T-helper 17 cell (primary cell): ENCODE measurements at places on chromosomes 5 and 9. TPM values are rescaled to one million over a fixed set of nuclear protein-coding genes. Genes with fewer than 3 reads are reported as not detected.

PPP3R2 gene
- total RNA-seq = not detected

PCDHB11 gene
- total RNA-seq = not detected

RALGPS1 gene
- 12.6 TPM for total RNA-seq

SLF1 gene
- 8.2 TPM for total RNA-seq

POLR3G gene
- 0.77 TPM for total RNA-seq

GDNF gene
- not detected for total RNA-seq

SLC4A9 gene
- not detected for total RNA-seq

ACOT12 gene
- not detected for total RNA-seq

GPR151 gene
- not detected for total RNA-seq

CNOT6 gene
- total RNA-seq = 19.0 TPM

GRCh38 chr9:134557331-134557730 is 84.3 kb upstream of the COL5A1 start:
- no peak for DNase-seq

DNA sequence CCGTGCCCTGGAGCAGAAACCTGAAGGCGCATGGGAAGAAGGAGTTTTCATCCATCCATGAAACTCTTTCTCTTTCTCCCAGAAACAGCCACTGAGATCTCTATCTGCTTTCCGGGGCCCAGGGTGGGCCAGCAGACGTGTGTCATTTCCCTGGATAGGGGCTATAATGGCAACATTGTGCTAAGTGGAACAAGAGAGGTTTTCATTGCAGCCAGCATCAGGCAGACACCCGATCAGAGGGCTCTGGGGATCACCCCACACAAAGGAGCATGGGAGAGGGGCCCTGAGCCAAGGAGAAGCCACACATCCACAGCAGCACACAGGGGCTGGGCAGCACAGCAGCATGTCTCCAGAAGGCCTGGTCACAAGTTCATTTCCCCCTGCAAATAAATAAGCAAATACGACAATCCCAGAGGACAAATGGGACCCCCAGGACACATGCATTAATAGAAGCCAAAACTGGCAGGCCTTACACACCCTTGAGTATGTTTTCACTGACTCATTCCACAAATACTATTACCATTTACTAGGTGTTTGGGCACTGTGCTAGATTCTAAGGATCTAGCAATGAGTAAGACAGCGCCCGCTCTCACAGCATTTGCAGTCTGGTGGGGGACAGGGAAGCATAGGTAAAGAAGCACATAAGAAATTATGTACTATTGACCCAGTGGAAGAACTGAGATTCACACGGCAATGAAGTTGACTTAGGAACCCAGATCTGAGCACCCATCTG is 4.3 kb upstream of the AFAP1L1 start:
- DNase-seq = no peak

DNA sequence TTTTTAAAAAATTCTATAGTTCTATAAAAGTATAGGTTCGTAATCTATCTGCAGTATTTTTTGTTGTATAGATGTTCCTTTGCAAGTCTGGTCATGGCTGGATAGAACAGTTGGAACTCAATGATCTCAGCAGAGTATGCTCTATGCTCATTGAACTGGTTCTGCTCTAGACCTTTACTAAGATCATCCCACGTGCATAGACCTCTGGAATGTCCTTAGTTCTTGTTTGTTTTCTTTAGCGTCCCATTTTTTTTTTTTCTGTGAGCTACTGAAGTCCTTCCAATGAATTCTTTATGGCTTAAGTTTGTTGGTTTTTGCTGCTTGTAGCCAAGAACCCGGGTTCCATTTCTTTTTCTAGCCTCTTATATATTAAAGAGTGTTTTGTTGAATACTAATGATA is 3.5 kb downstream of the TMEM38B start:
- no peak for DNase-seq

DNA sequence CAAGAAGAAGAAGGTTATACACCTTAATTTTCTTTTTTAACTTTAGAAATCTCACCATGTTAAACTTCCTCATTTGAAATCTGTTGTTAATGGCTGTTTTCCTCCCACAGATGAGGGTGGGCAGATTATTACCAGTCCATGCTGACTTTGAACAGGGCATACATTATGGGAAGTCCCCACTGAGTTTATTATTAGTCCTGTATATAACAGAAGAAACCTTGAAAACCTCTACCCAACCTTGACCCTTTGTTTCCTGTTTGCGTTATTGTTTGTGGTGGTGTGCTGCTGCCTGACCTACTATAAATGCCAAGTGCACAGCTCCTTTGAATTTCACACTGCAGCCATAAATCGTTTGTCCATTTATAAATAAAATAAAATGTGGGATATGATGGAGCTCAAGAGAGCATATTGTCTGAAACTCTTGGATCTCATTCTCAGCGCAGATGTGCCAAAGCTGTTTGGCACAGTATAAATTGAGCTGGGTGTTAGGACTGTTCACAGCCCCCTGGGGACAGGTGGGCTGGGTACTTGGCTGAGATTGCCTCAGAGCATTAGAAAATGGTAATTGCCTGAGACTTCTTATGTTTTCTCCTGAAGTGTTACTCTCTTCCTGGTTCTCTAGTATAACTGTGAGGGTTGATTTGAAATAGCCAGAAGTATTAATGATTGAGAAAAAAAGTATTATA is 139.6 kb downstream of the SPATA31D1 start:
- DNase-seq = no peak

- DNase-seq = no peak
Observed at GRCh38 chr5:148748702-148749392, 77.6 kb upstream of the ADRB2 start.

DNA sequence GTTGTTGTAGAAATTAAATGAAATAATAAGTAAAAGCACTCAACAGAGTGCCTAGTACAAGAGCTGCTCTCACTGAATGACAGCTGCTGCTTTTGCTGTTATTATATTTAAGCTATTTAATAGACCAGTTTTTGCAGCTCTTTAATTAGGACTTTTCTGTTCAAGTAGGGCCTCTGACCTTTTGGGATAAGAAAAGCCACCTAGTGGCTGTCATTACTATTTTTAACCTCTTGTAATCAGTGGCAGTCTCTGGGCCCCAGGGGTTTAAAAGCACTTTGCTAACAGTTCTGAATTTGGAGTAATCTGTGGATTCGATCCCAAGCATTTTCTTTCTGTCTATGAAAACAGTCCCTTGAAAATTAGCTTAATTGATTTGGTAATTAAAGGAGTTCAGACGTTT is 121.1 kb downstream of the NUDT12 start:
- DNase-seq = no peak

DNA sequence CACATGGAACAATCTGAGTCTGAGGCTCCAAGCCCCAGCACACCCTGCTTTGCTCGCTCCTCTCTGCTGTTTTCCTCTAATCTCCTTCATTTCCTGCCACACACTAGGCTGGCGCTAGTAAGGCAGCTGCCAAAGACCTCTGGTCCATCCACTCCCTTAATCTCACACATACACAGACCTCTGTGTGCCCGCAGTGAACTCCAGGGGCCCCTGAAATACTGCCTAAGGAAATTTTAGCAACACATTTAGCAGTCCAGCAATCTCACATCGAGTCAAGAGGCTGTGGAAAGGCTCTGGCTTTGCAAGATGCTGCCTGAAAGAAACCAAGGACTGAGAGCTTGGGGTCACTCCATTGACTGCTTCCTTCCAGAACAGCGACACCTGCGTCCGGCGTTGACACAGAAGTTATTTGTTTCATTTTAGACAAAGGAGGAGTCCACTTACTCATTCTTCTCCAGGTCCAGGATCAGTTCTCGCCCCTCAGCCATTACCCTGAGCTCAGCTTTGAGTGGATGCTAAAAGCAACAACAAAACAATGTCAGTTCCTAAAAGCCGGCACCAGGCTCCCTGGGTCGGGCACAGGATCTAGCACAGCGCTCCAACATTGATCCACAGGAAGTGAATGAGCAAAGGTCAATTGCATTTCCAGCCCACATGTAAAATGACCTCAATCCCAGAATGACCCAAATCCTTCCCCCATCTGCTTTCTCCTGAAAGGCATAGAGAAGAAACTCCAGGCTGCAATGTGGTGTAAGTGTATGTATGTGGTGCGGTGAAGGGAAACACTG is 11.5 kb downstream of the ADAM19 start:
- DNase-seq = no peak

GRCh38 chr5:14408969-14409586 is 172.5 kb upstream of the OTULINL start:
- no peak for DNase-seq

DNA sequence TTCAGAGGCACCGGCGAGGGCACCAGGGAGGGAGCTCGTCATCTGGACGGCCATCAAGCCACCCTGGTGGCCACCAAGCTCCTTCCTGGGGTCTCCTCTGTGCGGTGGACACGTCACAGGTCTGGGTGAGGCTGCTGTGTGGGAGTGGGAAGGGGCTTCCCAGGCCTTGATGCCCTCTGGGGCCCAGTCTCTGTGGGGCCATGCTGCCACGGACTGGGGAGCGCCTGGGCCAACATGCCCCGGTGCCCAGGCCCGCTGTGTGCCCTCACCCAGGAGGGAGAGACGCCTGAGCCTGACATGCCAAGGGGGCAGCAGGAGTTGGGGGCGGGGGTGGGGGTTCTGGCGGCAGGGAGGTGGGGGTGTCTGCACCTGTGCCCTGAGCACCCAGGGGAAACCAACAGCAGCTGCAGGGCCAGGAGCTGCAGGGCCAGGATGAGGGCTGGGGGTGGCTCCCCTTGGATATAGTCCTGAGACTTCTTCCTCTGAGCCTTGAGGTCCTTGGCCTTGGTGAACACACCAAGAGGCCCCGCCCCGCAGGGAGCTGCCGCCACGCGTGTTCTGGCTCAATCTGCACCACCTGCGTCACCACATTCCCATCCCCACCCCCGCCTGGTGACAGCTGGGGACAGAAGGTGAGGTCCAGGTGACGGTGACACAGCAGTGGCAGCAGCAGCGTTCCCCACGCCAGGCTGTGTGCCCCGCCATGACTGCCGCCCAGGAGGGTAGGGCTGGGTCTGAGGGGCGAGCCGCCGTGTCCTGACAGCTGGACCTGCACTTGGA is 15.3 kb upstream of the SEC16A start:
- no peak for DNase-seq

DNA sequence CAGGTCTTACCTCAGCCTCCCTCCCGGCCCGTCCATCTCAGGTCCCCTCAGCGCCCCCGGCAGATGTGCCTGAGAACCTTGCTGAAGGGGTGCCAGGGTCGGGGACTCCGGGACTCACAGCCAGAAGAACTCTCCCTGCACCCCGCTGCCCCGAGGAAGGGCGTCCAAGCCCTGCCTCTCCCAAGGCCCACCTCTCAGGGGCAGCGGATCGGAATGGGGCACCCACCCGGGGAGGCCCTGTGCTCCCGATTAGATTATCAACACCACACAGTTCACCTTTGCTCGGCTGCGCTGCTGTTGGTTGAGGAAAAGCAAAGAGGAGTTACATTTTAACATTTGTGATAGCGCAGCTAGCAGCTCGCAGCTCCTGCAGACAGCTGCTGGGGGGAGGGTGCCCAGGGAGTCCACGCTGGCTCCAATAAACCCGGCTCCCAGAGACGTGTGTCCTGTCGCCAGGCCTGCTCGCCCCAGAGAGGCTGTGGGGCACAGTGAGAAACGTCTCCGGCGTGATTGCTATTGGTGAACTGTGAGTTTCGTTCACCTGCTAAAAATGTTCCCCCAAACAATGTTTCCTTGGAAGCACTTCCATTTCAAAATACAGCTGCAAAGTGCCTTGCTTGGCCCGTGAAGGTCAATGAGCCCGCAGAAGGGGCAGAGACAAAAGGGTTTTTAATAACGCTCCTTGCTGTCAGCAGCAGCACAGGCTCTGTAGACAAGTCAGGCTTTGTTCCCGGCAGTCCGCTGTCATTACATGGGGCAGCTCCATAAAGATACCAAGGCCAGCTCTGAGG is 18.6 kb upstream of the SLC6A19 start:
- no peak for DNase-seq

- DNase-seq = peak; percentile 53
Observed at GRCh38 chr9:127214421-127215267, 49.9 kb upstream of the GARNL3 start.

GRCh38 chr9:34584970-34585369 is 4.6 kb downstream of the CNTFR start:
- DNase-seq = no peak

DNA sequence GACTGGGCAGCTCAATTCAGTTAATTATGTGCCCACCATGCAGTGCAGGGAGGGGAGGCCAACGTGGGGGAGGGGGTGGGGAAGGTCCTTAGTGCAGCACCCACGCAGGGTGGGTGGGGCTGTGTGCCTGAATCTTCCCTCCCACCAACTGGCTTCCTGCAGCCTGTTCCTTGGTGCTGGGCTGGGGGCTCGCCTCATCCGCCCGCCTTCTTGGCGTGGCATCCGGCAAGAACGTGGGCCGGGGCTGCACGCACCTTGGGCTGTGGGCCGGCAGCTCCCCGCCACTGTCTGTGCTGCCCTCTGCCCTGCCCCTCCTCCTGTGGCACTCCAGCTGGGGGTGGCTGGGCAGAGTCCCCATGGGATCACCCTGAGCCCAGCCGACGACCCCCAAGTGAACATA is 19.6 kb upstream of the RALGDS start:
- no peak for DNase-seq

DNA sequence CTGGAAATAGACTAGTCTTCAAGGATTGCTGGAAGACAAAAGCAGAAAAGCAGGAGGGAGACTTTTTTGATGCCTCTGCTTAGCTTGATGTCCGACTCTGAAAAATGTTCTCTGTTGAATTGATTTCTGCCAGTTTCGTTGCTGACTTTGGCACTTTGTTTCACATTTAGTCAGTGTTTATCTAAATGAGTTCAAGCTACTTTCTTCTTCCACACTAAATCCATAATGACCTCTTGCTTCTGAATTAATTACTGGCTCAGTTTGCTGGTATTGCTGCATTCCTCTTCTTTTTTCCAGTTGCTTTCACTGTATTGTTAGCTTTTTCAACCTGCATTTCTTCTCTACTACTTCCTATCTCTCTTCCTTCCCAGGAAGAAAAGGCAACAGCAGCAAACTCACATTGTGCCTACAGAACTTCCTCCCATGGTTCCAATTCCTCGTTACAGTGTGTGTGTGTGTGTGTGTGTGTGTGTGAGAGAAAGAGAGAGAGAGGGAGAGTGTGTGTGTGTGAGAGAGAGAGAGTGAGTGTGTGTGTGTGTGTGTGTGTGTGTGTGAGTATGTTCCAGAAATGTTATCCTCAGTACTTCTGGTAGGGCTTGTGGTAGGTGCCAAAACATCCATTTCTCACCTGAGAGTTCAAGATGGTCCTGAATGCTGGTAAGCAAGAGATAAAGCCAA is 234.8 kb downstream of the CSNK1G3 start:
- no peak for DNase-seq

- no peak for DNase-seq
Observed at GRCh38 chr9:91425271-91425670, 1.6 kb upstream of the NFIL3 start.
